Aortic smooth muscle cell (primary cell): ENCODE measurements at places on chromosomes 6 and 20. TPM values are rescaled to one million over a fixed set of nuclear protein-coding genes. Genes with fewer than 3 reads are reported as not detected.

Gene LRRC1
- total RNA-seq, result 4.6 and 5.6 TPM in 2 replicates

Gene LAMA2
- 109 and 138 TPM in 2 replicates for total RNA-seq

Gene GABRR1
- total RNA-seq, result not detected in 2 replicates

Gene SMAP1
- 15.5 and 23.5 TPM in 2 replicates for total RNA-seq

Gene SPTLC3
- 14.7 and 15.1 TPM in 2 replicates for total RNA-seq

Gene PRRT1
- total RNA-seq, result 0.26 and 0.50 TPM in 2 replicates

Gene KHDC1
- 2.0 and 4.1 TPM in 2 replicates for total RNA-seq

Gene PLN
- total RNA-seq, result 0.40 and 2.7 TPM in 2 replicates

Gene RAET1L
- total RNA-seq, result not detected in 2 replicates

Gene BPI
- 0.50 and 0.79 TPM in 2 replicates for total RNA-seq

Gene NOTCH4
- 1.3 and 2.2 TPM in 2 replicates for total RNA-seq

Gene SLC26A8
- 0.26 and 0.31 TPM in 2 replicates for total RNA-seq

Gene SAMHD1
- 21.9 and 26.0 TPM in 2 replicates for total RNA-seq

Gene CAGE1
- total RNA-seq, result 0.06 and 0.13 TPM in 2 replicates

Gene RNF182
- total RNA-seq, result 0.06 and 0.40 TPM in 2 replicates

Gene MCM8
- total RNA-seq, result 6.7 and 11.2 TPM in 2 replicates

Gene SMOC2
- total RNA-seq, result 0.25 TPM in 1 of 2 replicates, not detected in the other

Gene C4B
- 4.8 and 5.0 TPM in 2 replicates for total RNA-seq

Gene PTK6
- total RNA-seq, result 0.12 and 0.13 TPM in 2 replicates

Gene ZNF165
- total RNA-seq, result 0.26 and 0.44 TPM in 2 replicates

Gene MYBL2
- 3.9 and 6.1 TPM in 2 replicates for total RNA-seq

Gene CRISP3
- total RNA-seq, result not detected in 2 replicates

Gene ARMH2
- not detected in 2 replicates for total RNA-seq

Gene E2F1
- 6.0 and 14.1 TPM in 2 replicates for total RNA-seq

Gene TRIM15
- not detected in 2 replicates for total RNA-seq

Gene TGM2
- total RNA-seq, result 592 and 749 TPM in 2 replicates

Gene TAGAP
- total RNA-seq, result not detected in 2 replicates

Gene SPATS1
- not detected in 2 replicates for total RNA-seq

Gene IP6K3
- 0.12 TPM in 1 of 2 replicates, not detected in the other for total RNA-seq

Gene C20orf204
- 0.75 and 1.1 TPM in 2 replicates for total RNA-seq

Gene EYA4
- 0.12 and 0.13 TPM in 2 replicates for total RNA-seq

Gene MYO6
- 23.4 and 33.1 TPM in 2 replicates for total RNA-seq

Gene RIPOR3
- total RNA-seq, result 0.12 and 0.13 TPM in 2 replicates

Gene NFYA
- 12.6 and 14.8 TPM in 2 replicates for total RNA-seq

Gene MYB
- total RNA-seq, result 0.06 and 0.53 TPM in 2 replicates

Gene NMBR
- total RNA-seq, result 0.12 TPM in 1 of 2 replicates, not detected in the other

Gene ZNF311
- 0.87 and 1.3 TPM in 2 replicates for total RNA-seq
